ENCODE measurements at places on chromosomes 13 and 19.

DNA sequence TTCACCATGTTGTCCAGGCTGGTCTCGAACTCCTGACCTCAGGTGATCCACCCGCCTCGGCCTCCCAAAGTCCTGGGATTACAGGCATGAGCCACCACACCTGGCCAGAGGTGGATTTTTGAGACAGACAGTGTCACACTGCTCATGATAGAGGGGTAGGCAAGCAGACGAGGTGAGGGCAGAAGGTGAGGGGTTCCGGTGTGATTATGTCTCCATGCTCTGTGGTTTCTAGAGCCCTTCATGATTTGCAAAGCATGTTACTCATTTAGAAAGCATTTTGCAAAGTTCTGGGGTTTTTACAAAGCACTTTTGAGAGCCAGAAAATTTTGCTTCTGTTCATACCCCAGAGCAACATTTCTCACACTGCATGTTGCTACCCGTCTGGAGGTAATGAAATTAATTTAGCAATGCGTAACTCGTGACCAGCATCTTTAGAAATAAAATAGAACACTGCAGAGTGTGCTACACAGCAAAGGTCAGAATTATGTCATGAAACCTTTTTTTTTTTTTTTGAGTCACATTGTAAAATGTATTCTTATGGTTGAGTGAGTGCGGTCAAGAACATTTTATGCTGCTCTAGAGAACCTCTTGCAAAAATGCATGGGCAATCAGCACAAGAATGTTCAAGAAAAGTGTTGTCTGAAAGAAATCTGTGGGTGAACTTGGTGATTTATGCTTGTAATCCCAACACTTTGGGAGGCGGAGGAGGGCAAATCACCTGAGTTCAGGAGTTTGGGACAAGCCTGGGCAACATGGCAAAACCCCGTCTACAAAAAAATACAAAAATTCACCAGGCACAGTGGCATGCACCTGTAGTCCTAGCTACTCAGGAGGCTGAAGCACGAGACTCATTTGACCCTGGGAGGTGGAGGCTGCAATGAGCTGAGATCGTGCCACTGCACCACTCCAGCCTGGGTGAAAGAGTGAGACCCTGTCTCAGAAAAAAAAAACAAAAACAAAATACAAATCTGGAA lies 58.0 kb downstream of the MAP4K1 start:
- DNase-seq: no peak

- no peak for DNase-seq
Measured at GRCh38 chr19:22545751-22546150, 88.4 kb upstream of the ZNF492 start.

DNA sequence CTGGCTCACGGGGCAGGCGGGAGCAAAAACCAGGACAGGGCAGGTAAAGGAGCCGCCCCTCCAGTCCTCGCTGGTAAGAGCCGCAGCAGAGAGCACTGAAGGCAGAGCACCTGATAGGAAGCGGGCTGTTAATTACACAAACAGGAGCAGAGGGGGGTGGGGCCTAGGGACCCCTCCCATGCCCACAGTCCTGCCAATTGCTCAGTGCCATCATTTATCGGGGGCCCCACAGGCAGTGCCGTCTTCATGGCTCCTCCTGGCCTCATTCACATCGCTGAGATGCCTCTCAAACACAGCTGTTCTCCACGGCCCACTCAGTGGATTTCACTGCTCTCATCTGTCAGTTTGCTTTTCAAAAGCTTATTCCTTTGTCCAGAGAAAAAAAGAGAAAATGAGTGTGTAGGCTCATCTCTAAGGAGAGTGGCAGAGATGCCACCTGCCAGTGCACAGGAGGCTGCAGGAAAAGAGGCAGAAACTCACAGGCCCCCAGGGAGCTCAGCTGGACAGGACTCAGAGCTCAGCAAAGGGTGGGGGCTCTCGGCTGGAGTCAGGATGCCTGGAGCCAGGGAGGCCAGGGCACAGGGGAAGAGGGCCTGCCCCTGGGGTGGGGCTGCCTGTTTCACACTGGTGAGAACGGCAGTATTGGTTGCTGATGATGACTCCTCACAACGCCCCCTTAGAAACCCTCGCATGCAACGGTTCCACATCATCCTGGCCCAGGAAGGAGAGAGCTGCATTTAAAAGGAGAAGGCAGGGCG lies 174.6 kb downstream of the COL4A1 start:
- no peak for DNase-seq

DNA sequence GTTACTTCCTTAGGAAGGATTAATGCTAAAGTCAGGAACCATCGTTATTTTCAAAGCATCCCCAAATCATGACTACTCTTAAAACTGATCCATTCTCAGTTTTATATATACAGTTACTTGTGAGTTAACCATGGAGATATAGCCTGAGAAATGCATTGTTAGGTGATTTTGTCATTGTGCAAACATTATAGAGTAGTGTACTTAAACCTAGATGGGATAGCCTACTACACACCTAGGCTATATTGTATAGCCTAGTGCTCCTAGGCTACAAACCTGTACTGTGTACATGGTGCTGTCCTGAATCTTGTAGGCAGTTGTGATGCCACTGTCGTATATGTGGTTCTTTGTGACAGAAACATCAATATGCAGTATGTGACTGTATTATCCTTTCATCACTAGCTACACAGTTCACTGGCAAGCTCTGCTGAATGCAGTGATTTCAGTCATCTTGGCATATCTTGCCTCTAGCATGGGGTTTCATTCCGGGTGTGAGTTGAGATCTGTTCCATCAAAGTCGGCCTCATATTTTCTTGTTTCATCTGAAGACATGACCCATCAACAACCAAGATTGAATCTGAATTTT lies 45.3 kb downstream of the CDK8 start:
- no peak for DNase-seq

DNA sequence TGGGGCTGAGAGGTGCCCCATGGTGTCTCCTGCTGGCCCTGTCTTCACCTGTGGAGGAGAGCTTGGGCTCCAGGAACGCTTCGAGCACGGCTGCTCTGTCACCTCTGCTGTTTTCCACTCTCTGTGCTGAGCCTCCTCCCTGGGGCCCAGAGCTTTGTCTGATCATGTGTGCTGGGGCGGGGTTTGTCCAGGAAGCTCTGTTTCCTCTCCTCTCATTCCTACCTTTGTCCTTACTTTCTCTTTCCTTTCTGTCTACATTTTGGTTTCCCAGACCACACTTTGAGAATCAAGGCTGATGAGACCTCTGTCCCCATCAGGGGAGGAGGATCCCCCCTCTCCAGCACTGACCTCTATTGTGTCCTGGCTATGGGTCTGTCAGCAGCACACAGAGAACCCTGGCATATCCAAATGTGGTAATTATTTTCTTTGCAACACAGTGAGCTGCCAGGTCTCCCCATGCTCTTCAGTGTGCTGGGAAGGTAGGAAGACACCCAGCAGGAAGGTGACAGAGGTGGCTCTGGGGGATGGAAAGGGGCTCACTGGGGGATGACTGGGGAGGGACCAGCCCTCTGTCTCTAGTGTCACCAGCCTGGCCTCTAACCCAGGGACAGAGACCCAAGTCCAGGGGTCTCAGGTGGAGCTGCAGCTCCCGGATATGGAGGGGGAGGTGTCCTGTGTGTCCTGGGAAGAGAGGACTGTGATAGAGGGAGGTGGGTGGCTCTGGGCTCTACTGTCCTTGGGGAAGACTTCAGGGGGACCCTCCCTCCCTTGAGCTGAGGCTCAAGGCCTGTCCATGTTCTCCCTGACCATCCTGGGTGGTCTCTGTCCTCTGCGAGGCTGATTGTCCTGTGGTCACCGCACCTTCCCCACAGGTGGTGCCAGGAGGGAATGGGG lies at the start of gene CEACAM1:
TSS of gene CEACAM1 (minus strand) at position 128 of the 894 bp plus-strand sequence. CDS start at position 21, 107 bp downstream.
- DNase-seq: no peak

DNA sequence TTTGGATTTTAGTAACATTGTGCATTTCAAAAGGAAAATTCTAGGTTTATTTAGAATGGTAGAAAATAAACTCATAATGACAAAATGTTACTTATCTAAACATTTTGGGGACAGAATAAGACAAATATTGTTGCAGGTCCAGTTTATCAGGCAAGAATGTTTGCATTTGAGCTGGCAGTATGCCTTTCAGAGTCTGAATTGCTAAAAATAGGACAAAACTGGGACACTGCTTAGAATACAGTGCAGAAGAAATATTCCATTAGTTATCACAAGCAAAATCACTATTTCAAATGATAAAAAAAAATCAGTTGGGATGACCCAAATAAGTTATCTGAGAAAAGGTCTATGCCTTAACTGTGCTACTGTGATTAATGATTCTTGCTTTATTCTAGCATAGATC lies 870.3 kb upstream of the MIR17HG start:
- DNase-seq: no peak

DNA sequence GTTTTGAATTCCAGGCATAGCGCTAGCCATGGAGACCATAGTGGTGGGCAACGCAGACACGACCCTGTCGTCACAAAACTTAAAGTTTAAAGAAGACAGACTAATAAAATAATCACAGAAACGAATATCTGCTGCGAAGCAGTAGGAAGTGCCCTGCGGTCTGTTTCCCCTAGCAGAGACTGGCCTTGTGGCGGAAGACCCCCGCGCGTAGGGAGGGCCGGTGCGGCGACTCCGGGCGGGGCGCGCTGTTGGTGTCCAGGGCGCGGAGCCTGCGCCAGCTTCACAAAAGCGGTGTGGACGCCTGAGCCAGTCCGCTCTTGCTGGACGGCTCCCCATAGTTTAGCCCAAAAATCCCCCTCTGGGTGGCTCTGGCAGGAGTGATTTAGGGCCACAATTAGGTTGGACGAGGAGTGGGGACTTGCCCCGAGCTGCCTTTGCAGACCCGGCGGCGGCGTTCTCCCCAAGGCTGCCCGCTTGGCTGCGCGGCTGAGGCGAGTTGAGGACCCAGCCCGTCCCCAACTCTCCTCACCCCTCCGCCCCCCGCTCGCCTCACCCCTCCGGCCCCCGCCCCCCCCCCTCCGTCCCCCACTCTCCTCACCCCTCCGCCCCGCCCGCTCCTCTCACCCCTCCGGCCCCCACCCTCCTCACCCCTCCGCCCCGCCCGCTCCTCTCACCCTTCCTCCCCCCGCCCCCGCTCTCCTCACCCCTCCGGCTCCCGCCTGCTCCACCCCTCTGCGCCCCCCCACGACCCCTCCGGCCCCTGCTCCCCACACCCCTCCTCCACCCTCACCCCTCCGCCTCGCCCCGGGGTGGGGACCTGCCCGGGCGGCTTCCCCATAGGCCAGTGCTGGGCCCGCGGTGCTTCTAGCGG lies 14.2 kb upstream of the LATS2 start:
- DNase-seq: no peak

Data from hippocampal formation (tissue), 2 donors.